Breast epithelium (tissue), 4 donors: ENCODE measurements at places on chromosomes 3 and 15. TPM values are rescaled to one million over a fixed set of nuclear protein-coding genes. Genes with fewer than 3 reads are reported as not detected.

ABTB1 gene
- total RNA-seq = 32.0 TPM

DNA sequence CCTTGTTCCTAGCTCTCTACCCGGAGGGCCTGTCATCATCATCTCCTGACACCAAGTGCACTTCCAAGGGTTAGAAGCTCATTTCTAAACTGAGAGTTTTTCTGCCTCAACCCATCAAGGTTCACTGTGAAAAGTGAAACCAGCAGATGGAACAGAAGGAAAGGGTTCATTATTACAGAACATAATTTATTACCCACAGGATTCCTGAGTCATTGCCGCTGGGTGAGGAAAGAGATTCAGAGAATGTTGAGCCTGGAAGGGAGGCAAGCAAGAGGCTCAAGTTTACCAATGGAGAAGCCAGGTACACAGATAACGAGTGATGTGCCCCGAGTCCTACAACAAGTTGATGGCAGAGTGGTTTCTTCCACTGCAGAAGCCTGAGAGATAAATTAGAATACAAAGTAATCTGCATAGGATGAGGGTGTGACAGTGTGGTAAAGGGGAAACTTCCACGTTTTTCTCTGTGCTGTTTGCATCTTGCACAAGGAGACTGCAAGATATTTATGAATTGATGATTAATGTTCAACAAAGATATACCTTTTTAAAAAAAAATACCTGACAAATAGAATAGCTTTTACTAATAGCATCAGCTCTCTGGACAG is 80.5 kb upstream of the SETMAR start:
- no peaks in the 10 kb centered on the region for H3K4me1 ChIP-seq
- no peak for DNase-seq

DNA sequence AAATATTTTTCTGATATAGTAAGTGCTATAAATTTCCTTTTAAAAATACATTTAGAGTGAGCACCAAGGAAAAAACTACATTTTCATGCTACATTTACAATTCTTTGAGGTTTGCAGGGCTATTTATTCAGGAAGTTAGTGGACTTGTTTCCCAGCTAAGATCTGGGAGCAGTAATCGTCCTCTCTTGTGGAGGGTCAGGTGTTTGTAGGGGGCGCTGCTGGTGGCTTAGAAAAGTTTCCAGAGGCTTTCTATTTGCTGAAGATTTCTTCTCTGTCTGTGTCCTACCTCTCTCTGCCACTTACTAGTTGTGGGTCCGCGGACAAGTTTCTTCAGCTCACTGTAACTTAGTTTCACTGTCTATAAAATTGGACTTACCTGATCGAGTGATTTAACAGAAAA is 163.9 kb downstream of the PEX5L start:
- no peaks in the 10 kb centered on the region for H3K36me3 ChIP-seq
- H3K4me1 ChIP-seq = no peaks in the 10 kb centered on the region
- DNase-seq = no peak
- no peaks in the 10 kb centered on the region for H3K27me3 ChIP-seq
- H3K27ac ChIP-seq = no peak overlapping the region

- no peak overlapping the region for H3K27ac ChIP-seq
- no peak for DNase-seq
- no peaks in the 10 kb centered on the region for H3K27me3 ChIP-seq
- no peaks in the 10 kb centered on the region for H3K36me3 ChIP-seq
Observed at GRCh38 chr3:44989636-44990373, 13.8 kb downstream of the EXOSC7 start.

GP5 gene
- not detected for total RNA-seq

ECE2 gene
- total RNA-seq = not detected

PLA1A gene
- 4.9 TPM for total RNA-seq

GRCh38 chr15:78933823-78934654 is 10.8 kb downstream of the CTSH start:
- H3K36me3 ChIP-seq = no peaks in the 10 kb centered on the region
- H3K27me3 ChIP-seq = no peaks in the 10 kb centered on the region
- H3K4me1 ChIP-seq = peaks cover 21% of the 10 kb centered on the region
- no peak overlapping the region for H3K4me3 ChIP-seq

DNA sequence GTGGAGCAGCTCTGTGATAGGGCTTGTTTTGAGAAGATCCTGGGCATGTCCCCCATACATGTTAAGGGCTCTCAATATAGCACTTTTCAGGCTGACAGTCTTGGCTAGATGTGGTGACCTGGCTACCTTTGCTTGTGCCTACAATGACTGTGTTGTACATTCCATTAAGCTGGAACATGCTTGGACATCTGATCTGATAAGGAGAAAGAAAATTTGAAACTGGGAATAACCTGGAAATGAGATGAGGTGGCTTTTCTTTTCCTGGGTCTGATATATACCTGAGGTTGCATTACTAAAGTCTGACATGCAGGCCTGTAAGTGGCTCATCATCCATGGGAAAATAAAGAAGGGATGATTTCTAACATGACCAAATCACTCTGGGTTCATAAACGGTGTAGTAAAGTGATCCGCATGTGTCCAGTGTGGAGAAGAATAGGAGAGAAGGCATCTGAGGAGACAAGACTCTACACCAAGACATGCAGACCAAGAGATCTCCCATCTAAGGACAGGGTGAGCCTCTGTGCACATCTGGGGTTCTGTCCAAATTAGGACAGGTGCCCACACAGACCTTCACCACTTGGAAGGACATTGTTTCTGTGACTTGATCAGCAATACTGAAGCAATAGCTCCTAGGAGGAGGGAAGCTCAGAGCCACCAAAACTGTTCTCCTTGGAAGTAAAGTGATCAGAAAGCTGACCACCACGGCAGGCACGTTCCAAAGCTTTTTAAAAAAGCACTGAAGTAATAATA is 62.0 kb downstream of the KLHL6 start:
- no peaks in the 10 kb centered on the region for H3K4me1 ChIP-seq
- H3K27ac ChIP-seq = no peak overlapping the region
- DNase-seq = no peak
- no peak overlapping the region for H3K4me3 ChIP-seq
- no peaks in the 10 kb centered on the region for H3K27me3 ChIP-seq

DNA sequence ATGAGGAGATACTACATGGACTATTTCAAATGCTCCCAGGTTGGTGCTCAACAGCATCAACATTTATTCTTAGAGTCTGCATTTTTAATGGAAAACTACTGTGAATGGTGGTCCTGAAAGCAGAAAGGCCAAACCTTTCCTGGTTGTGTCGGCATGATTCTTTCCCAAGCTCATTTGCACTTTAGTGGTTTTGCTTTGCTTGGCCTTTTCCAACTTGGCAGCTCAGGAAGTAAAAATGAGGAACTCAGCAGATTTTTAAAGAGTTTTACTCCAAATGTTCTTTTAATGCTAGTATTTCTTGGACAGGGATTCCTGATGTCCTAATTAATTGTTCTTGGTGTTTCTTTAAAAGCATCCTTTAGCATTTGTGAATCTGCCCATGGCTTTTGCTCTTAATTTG is 197.4 kb downstream of the SLC9A9 start:
- H3K4me1 ChIP-seq = no peaks in the 10 kb centered on the region
- DNase-seq = no peak
- no peak overlapping the region for H3K4me3 ChIP-seq
- no peaks in the 10 kb centered on the region for H3K27me3 ChIP-seq
- no peak overlapping the region for H3K27ac ChIP-seq
- H3K36me3 ChIP-seq = no peaks in the 10 kb centered on the region

- no peaks in the 10 kb centered on the region for H3K36me3 ChIP-seq
- no peak overlapping the region for H3K27ac ChIP-seq
- no peaks in the 10 kb centered on the region for H3K27me3 ChIP-seq
- no peak overlapping the region for H3K4me3 ChIP-seq
- peaks cover 10% of the 10 kb centered on the region for H3K4me1 ChIP-seq
- DNase-seq = no peak
Observed at GRCh38 chr3:23875113-23875725, 41.6 kb downstream of the NKIRAS1 start.

KIF9 gene
- 9.5 TPM for total RNA-seq

DNA sequence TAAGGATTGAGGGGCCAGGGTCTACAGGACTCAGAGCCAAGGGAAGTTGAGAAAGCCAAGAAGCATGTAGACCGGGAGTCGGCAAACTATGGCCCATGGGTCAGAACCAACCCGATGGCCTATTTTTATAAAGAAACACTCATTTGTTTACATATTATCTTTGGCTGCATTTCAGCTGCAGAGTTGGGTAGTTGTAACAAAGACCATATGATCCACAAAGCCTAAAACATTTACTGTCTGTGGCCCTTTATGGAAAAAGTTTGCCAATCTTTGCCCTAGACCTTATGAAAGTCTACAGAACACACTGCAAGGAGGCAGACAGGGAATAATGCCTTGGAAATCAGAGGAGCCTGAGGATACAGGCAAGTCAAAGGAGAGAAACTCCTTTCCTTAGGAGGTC is 63.2 kb upstream of the MNS1 start:
- H3K27me3 ChIP-seq = no peaks in the 10 kb centered on the region
- no peak overlapping the region for H3K4me3 ChIP-seq
- no peak overlapping the region for H3K27ac ChIP-seq
- no peaks in the 10 kb centered on the region for H3K4me1 ChIP-seq

BTD gene
- total RNA-seq = 35.1 TPM

HYAL3 gene
- total RNA-seq = 6.4 TPM

GRCh38 chr15:79987969-79988368 is 17.0 kb upstream of the BCL2A1 start:
- no peak overlapping the region for H3K4me3 ChIP-seq
- no peaks in the 10 kb centered on the region for H3K4me1 ChIP-seq
- no peak overlapping the region for H3K27ac ChIP-seq
- DNase-seq = no peak
- H3K36me3 ChIP-seq = no peaks in the 10 kb centered on the region
- H3K27me3 ChIP-seq = no peaks in the 10 kb centered on the region

DNA sequence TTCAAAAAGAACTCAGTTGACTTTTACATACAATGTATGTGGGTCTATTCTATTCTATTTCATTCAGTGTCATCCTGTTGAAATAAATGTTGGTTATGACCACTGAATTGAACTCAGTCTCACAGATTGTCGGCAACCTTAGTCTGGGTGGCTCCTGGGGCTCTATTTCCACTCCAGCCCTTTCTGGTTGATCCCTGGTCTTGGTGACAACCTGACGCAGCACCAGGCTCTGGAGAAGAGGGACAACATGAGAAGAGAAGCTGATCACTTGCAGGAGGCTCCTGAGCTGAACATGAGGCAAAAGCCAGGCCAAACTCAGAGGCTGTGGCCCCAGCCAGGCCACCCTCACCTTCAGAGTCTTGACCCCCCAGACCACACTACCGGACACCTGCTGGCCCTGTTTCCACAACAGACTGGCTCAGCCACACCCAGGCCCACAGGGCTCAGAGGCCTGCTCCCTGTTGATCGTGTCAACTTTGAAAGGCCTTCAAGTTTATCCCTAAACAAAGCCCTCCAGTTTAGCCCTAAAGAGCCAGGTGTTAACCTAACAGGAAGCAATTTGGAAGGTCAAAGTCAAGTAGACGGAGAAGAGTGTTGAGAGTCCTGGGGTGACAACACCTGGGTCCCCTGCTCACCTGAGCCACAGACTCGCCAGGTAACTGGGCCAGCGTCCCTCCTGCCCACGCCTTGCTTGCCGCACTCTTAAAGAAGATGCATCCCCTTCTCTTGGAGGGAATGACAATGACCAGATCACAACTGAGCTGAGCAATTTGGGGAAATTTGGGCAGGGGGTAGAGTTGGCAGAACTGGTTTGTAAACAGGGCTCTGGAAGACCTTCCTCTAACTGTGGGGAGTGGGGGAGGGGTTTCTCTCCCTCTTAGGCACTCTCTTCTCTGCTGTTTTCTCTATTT is 15.4 kb upstream of the MUC20 start:
- DNase-seq = no peak

- no peaks in the 10 kb centered on the region for H3K36me3 ChIP-seq
- DNase-seq = no peak
- no peaks in the 10 kb centered on the region for H3K4me1 ChIP-seq
- H3K27ac ChIP-seq = no peak overlapping the region
- no peaks in the 10 kb centered on the region for H3K27me3 ChIP-seq
Observed at GRCh38 chr3:41274944-41275668, 75.8 kb downstream of the CTNNB1 start.

KIF7 gene
- 10.5 TPM for total RNA-seq
